Body of pancreas (tissue), 4 donors: ENCODE measurements at places on chromosomes 12 and 14. TPM values are rescaled to one million over a fixed set of nuclear protein-coding genes. Genes with fewer than 3 reads are reported as not detected.

- peak within 1 kb of the TSS; percentile 26 for H3K4me3 ChIP-seq
- peak; percentile 88 for DNase-seq
- peaks cover 33% of the 10 kb centered on the region for H3K4me1 ChIP-seq
- H3K36me3 ChIP-seq, result peaks cover 3% of the 10 kb centered on the region
Measured at GRCh38 chr14:21024585-21025370, at the start of gene NDRG2. NDRG2 (minus strand) TSS chr14:21025061; CDS start chr14:21023315, 1,746 bp downstream.

DNA sequence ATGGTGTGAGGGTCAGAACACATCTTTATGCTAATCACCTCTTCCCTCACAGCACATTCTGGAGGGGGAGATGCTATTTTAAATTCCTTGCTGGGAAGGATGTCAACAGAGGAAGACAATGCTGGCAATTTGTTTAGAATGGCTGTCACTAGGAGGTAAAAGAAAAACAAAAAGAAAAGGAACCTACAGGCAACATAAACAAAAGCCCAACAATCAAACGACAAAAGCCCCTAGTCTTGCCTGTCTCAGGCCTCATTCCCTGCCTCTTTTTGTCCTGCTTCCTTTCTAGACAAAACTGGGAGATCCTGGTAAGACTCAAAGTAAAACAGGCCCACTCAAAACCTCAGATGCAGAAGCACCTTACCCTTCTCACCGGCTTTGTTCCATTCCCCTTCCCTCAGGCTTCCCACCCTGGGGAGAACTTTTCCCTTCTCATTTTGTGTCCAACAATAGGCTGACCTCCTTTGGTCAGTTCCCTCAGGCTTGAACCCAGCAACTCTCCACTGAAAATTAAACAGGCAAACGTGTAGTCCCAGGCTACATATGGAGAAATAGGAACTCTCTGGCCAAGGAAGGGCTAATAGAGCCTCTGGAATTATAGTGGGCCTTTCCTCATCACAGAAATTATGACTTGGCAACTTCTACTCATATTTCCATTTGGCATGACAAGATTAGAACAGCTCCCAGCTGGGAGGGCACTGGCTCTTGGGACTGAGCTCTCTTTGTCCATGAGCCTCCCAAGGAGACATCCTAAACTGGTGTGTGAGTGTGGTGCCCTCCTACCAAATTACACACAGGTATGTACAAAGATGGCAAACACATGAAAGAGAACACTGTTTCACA lies 193.0 kb downstream of the MON2 start:
- no peaks in the 10 kb centered on the region for H3K27me3 ChIP-seq
- no peaks in the 10 kb centered on the region for H3K4me1 ChIP-seq
- no peak overlapping the region for H3K27ac ChIP-seq
- no peak overlapping the region for H3K4me3 ChIP-seq

DNA sequence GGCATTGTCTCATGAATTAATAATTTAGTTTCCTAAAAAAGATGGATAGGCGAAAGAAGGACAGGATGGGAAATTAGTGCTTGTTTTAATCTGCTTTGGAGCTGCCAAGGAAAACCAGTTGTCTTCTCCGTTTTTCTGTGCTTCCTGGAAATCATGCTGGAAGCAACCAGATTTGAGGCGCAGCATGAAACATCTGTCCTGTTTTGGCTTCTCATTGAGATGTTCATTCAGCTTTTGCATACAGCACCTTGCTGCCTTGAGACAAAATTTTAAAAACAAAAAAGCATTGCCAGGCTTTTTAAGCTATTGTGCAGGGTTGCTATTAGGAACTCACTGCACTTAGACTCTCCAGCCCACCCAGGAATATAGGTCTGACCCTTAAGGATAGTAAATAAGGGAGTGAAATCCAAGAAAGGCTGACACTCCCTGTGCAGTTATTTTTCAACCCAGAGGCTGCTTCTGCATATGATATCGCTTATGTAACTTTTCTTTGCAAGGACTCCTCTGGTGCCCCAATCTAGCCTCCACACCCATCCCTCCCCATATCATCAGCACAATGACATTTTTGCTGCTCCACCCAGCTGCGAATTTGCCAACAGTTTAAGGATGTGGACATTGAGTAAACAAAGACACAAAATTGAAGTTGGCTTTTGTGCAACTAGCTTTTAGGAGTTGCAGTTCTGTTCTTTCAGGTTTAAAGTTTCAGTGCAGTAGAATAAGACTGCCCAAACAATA lies 46.9 kb upstream of the MDM1 start:
- no peak overlapping the region for H3K4me3 ChIP-seq
- DNase-seq, result no peak
- no peaks in the 10 kb centered on the region for H3K36me3 ChIP-seq
- H3K27ac ChIP-seq, result no peak overlapping the region

The ZC2HC1C gene
- 7.8 TPM for total RNA-seq

The HEBP1 gene
- 19.4 TPM for total RNA-seq
